ENCODE measurements at places on chromosomes 5 and 9.

GRCh38 chr9:93143830-93144530 lies 9.9 kb upstream of the NINJ1 start:
- no peak for DNase-seq

DNA sequence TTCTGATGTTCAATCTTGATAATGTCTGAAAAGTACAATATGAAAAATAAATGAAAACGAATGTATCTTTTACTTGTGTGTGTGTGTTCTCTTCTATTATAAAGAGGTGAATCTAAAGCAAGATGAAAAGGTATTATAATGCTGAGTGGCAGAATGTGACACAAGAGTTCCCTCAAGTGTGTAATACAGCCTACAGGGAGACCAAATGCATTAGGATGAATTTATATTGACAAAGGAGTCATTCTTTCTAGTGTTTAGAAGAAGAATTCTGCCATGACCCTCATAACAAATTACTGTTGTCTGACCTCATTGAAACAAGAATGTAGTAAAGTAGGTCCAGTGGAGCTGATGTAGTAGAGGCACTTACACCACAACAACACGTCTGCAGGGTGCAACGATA lies 1119.0 kb upstream of the CDH10 start:
- no peak for DNase-seq

- no peak for DNase-seq
Observed at GRCh38 chr9:127923771-127924170, 6.8 kb downstream of the PIP5KL1 start.

- DNase-seq, result no peak
Observed at GRCh38 chr9:132135456-132135855, 26.4 kb upstream of the NTNG2 start.

GRCh38 chr5:60507687-60508086 lies 192.3 kb downstream of the DEPDC1B start:
- no peak for DNase-seq

DNA sequence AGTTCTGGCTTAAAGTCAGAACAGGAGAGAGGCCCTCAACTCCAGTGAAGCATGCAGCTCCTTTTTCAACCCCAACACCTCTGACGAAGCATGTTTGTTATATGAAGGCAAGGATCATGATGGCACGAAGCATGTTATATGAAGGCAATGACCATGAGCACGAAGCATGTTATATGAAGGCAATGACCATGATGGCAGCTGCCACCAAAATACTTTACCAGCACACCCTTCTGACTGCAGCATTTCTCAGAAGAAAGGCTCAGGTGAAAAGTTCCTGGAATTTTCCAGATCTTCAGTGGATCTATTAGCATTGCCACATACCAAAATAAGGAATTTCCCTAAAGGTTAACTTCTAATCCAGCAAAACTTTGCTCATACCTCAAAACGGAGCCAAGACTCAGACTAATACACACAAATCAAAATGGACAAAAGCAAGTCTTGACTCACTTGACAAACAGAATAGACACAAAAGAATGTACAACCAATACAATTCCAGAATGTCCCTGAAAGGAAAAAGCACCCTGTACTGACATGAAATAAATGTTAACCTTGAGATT lies 217.4 kb downstream of the FANCC start:
- no peak for DNase-seq

GRCh38 chr5:11322133-11322532 lies 561.1 kb upstream of the DAP start:
- DNase-seq, result no peak

- no peak for DNase-seq
Observed at GRCh38 chr5:147912011-147912410, 5.7 kb upstream of the C5orf46 start.

DNA sequence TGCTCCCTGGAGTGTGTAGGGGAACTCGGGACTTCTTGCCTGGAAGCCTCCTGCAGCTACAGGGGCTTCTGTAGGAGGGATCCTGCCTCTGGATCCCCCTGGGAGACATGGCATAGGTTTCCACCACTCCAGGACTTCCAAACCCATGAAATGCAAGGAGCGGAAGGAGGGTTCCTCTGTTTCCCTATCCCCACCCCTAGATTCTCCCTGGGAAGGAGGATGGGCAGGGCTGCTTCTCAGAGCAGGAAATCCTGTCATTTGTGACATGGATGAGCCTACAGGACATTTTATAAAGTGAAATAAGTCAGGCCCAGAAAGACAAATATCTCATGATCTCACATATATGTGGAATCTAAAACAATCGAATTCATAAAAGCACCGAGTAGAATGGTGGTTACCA lies 23.5 kb upstream of the SLC25A48 start:
- no peak for DNase-seq

DNA sequence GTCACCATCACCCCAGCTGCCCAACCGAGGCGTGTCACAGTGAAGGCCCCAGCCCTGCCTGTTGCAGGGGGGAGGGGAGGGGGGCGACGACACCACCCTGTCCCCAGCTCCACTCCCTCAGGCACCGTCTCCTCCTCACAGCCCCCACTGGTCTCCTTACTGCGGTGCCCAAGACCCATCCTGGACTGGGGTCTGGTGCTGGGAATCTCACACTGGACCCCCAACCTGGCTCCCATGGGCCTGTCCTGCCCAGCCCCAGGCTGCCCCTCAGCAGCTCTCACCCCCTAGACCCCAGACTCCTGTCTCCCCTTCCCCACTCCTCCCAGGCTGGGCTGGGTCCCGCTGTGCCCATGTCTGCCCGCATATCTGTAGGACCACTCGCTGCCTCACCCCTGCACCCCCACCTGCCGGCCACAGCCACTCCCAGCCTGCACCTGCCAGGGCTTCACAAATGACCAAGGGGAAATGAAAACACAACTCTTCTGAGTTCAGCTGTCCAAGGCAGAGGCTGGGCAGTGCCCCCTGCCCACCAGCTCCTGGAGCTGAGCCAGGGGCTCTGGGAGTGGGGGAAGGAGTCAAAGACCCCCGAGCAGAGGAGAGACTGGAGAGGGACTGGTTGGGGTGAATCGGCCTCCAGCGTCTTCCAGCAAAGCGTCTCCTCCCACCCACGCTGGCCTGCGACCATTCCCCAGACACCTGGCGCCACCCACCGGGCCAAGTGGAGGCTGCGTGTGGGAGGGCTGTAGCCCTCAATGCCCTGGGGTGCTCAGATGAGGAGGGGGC lies 32.6 kb upstream of the EGFL7 start:
- DNase-seq, result peak; percentile 49

GRCh38 chr5:178526773-178527457 lies 63.3 kb downstream of the COL23A1 start:
- no peak for DNase-seq

DNA sequence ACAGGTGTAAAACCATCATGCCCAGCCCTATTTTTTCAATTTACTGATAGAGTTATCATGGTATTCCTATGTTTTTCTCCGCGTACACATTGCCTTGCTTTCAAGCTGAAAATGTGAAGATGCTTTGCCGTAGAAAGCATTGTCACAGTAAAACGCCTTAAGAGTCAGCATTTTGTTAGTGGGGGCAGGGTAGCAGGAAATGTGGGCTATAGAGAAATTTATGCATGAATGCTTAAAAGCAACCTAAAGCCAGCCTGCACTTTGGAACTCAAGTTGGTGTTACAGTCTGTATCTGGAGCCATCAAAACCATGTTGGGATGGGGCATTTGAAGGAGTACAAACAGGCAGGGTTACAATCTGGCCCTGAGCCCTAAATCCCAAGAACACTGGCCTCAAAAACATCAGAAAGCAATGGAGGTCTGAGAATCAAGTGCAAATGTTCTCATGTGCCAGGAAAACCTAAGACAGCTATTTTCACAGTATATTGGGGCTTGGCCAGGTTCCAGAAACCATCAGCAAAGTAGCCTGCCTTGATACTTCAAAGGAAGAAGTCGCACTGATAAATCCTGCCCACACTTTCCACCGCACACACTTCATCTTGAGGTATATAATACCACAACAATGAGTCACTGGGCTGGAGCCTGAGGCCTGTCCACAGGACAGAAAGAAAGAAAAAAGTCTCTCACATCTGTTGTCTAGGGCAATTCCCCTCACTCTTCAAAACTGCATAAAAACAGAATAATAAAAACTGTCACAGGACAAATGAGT lies 313.8 kb downstream of the ENC1 start:
- peak; percentile 13 for DNase-seq

GRCh38 chr5:31939151-31939550 lies 235.0 kb downstream of the GOLPH3 start:
- no peak for DNase-seq

GRCh38 chr9:90128587-90129190 lies 513.9 kb downstream of the DIRAS2 start:
- no peak for DNase-seq

DNA sequence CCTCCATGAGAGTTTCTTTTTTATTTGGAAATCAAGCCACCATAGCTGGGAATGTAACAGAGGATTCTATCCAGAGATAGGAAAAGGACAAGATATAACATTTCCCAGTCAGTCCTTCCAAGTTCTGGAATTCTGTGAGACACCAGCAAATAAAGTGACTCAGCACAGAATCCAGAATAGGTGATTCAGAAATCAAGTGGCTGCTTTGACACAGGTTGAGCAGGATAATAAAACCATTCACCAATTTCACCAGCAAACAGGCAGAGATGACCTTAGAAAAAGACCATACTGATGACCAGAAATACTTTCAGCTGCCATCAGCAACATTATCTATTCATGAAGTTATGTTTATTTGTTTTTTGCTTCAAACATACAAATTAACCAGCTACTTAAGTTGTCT lies 491.5 kb upstream of the TUSC1 start:
- DNase-seq, result no peak

- DNase-seq, result no peak
Observed at GRCh38 chr9:113738496-113738892, 137.6 kb upstream of the ZNF618 start.

Measured in stimulated activated CD8-positive, alpha-beta memory T cell treated with anti-CD3 and anti-CD28 coated beads, Interleukin-4, amount 100 ng/mL, for 1 hour (primary cell).